M059J (cell line): ENCODE measurements at places on chromosomes 3 and 15.

DNA sequence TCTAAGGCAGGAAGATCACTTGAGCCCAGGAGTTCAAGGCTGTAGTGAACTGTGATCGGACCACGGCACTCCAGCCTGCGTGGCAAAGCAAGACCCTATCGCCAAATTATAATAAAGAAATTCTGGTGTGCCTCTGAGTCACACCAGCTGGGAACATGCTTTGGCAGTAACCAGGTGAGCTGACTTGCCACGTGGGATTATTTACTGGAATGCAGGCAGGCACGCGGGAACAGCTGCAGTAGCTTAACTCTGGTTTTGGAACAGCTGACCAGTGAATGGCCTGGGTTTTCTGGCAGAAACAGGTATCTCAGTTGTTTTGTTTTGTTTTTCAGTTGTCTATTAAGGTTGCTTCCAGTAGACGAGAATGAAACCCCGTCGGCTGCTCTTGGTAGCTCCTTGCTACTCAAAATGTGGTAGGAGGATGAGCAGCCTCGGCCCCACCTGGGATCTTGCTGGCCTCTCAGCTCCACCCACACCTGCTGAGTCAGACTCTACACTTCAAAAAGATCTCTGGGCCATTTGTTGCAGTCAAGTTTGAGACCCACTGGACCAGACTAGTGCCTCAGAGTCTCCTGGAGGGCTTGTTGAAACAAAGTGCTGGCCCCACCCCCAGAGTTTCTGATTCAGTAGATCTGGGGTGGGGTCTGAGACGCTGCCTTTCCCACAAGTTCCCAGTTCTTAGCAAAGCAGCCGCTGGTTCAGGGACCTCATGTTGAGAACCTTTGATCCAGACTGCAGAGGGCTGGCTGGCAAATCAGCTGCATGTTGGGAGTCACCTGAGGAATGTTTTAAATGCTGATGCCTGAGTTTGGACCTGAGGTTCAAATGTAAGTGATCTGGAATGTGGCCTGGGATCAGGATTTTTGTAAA is 26.6 kb downstream of the IDH2 start:
- DNase-seq: no peak

- peak; percentile 93 for DNase-seq
These were observed 256.5 kb downstream of the SHQ1 start for GRCh38 chr3:72591522-72592421.

DNA sequence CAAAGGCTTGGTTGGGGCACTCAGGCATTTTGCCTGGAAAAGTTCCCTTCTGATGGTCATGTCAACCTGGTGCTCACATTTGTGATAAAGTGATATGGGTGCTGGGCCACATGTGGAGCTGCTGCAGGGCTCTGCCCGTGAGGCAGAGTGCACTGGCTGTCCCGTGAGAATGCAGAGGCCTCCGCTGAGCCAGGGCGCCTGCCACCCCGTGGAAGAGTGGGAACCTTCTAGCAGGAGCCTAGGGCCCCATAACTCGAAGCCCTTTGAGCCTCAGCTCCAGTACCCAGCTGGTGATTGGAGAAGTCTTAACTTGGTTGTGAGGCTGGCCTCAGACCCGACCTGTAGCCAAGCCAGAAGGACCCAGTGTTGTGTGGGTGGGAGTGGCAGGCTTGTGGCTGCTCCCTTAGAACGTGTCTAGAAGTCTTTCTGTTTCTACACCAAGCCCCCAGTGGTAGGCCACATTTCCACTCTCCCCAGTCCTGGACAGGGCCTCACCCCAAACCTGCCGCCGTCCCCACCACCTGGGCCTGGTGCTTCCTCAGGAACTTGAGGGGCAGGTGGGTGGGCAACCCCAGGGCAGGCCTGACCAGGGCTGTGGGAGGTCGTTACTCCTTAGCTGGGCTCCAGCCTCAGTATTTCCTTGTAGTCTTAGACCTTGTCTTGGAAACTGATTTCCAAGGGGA is 19.7 kb downstream of the SEC61A1 start:
- DNase-seq: no peak

DNA sequence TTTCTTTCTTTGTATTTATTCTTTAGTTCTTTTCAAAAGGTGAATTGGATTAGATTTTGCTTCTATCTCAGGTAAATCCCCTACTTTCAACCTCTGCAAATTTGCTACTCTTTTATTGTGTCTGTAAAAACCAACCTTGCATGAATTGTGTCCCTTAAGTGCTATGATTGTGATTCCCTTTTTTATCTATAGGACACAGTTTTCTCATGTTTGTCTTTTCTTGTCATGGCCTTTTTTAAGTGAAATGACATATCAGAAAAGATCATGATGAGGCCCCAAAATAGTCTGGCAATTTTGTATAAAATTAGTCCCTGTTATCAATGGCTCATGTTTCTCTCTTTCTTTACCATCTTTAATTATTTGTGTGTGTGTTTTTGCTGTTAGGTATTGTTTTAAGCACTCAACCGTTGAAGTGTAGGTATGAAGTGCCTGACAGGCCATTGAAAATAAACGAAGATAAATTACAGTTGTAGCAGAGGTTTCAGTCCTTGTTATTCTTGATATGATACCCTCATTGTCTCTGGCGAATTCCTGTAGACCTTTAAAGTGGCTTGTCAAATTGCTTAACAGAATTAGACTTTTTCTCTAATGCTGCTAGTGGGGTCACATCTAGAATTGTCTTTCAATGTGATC is 184.3 kb downstream of the UBE2E2 start:
- DNase-seq: no peak

- peak; percentile 7 for DNase-seq
These were observed 11.6 kb downstream of the EAF1 start for GRCh38 chr3:15438983-15439382.

DNA sequence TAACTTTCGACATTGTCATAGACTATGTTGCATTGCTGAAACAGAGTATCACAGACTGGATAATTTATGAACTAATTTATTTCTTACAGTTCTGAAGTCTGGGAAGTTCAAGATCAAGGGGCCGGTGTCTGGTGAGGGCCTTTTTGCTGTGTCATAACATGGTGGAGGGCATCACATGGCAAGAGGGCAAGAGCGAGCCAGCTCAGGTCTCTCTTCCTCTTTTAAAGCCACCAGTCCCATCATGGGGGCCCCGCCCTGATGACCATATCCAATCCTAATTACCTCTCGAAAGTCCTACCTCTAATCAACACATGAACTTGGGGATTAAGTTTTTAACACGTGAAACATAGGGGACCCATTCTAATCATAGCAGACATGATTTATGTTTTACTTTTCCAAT is 33.5 kb upstream of the DCUN1D1 start:
- DNase-seq: no peak

DNA sequence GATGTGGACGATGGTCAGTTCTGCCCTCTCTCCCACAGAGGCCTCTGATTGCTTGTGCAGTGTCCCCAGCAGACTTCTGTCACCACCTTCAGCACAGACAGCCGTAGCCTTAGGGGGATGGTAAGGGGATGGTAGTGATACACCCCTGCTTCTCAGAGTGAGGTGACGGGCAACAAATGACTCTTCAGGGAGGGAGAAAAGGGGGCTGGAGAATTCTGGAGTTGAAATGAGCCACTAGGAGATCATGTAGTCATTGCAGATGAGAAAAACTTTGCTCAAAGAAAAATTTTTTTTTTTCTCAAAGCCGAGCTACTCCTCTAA is 29.6 kb upstream of the TIMP4 start:
- no peak for DNase-seq

GRCh38 chr15:97545799-97546198 is 414.7 kb upstream of the ARRDC4 start:
- no peak for DNase-seq

DNA sequence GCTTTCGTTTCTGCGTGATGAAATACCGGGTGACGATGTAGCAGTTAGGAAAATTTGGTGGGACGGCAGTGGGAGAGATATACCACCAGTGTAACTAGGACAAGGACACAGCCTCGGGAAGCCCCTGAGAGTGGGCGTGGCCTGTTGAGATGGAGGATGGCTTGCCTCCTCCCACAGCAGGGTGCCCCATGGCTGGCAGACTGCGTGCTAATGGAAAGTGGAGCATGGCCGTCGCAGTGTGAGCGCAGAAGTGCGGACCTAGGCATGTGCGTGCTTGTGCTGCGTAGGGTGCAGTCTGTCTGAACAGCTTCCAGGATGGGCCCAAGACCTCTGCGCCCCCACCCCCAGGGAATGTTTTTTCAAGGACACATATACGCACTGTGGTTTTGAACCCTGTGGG is 56.8 kb downstream of the CHDH start:
- no peak for DNase-seq

DNA sequence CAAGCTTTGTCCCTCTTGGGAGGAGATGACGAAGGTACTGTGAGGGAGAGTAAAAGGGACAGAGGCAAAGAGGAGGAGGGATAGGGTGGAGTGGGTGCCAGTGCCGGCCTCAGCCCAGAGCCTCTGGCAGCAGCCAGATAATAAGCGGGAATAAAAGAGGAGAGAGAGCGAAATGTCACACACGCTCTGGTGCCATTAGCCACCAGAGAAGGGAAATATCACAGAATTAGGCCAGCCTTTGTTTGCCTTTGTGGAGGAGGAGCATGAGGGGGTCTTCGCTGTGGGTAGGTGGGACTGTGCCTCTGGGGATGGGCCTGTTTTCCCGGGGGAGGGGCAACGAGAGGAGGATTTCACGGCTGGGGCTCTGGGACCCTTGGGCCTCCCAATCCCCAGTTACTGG is 67.8 kb downstream of the LINGO1 start:
- no peak for DNase-seq

DNA sequence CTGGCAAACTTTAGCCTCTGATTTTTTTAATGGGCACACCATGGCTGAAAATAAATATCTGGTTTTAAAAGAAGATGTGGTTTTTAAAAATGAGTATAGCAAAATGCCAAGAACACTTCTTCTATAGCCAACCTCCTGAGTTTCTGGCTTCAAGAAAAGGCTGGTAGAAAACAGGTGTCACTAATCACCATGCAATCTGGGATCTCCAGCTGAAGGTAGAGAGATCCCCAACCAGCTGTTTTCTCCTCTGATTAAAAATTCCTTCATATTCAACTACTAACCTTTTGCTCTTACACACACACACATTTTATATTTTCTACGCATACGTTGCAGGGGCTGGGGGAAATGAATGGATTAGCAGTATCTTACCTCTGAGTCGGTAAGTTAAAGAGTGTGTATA is 279.6 kb upstream of the ROBO2 start:
- no peak for DNase-seq

- DNase-seq: no peak
These were observed 159.4 kb upstream of the UBE2E1 start for GRCh38 chr3:23646184-23646920.

- DNase-seq: no peak
These were observed 576 bp upstream of the RPAP1 start for GRCh38 chr15:41544650-41545015.

GRCh38 chr3:94904156-94904674 is 841.4 kb downstream of the NSUN3 start:
- DNase-seq: no peak

DNA sequence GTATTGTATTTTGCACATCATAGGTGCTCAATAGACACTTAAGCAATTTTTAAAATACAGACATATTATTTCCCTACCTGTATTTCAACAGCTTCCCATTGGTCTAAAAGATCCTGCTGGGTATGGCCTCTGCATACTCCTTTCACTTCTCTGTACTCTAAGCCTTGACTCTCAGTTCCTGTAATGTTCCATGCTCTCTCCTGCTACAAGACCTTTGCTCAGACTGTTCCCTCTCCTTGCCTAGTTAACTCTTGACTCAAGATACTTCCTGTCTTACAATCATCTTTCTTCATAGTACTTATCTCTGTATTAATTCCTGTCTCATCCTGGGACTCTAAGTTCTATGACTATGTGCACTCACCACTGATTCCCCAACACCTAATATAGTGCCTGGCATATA is 1.7 kb downstream of the SCN11A start:
- DNase-seq: no peak

DNA sequence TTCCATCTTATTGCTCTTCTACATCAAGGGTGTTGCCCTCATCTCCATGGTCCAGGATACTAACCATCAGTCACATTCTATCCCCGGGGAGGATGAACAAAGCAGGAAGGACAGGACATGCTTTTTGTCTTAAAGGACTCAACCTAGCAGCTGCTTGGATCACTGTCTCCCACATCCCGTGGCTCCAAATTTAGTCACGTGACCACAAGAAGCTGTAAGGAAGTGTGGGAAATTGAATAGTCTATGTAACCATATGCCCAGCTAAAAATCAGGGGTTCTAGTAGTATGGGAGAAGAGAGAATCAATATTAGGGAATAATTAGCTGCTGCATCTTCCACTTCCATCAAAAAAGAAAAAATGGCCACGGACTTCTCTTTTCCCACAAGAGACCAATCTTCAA is 18.2 kb upstream of the CMSS1 start:
- DNase-seq: no peak

GRCh38 chr15:83734487-83734886 is 80.6 kb downstream of the ADAMTSL3 start:
- no peak for DNase-seq

DNA sequence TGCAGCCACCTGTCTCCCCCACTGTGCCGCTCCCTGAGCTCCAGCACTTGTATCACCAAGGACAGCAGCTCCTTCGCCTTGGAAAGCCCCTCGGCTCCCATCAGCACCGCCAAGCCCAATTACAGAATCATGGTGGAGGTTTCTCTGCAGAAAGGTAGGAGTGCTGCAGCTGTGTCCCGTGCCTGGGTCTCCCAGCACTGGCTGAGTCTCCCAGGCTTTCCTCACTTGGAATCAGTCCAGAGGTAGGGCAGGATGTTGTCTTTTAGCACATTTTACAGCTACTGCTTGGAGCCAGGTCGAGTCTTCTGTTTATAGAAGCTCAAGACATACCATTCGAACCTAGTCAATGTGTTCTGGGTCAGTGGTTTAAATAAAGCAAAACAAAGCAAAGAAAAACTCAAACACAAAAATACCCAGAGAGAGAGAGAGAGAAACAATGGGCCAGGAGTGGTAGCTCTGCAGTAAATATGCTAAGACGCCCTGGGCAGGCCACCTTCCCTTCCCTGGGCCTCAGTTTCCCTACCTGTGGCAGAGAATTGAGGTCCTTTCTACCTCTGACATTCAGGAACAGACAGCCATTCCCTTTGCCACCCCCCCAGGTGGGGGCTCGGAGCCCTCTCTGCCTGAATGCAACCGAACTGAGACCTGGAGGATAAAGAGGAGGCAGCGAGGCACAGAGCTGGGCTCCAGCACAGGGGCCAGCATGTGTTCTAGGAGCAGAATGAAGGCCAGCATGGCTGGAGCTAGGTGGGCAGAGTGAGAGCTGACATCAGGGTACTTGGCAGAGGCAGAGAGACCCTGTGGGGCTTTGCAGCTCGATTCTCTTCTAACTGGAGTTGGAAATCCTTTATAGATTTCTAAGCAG is 44.1 kb downstream of the STARD5 start:
- DNase-seq: peak; percentile 67

DNA sequence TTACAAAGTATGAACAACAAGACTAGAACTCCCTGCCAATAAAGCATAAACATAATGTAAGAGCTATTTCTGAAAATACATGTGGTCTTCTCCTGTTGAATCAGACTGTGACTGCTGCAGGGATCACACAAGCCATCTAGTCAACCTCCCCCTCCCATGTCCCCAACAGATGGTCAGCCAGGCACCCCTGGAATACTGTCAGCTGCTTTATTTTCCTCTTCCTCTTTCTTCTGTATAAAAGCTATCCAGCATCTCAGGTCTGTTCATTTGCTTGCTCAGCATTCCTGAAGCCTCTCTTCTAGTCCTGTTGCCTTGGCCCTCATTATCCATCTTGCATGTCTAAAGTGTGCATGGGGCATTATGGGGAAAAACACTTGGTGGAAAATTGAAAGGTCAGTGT is 6.5 kb upstream of the MINDY4B start:
- DNase-seq: no peak

- DNase-seq: peak; percentile 40
These were observed 52.3 kb downstream of the WNT5A start for GRCh38 chr3:55434789-55435188.
